ENCODE measurements at places on chromosomes 1 and 21.

GRCh38 chr1:15100121-15100879, 53.2 kb upstream of the TMEM51 start:
- DNase-seq, result peak; percentile 15

- DNase-seq, result no peak
Observed at GRCh38 chr1:161707503-161707902, 474 bp downstream of the FCRLA start.

DNA sequence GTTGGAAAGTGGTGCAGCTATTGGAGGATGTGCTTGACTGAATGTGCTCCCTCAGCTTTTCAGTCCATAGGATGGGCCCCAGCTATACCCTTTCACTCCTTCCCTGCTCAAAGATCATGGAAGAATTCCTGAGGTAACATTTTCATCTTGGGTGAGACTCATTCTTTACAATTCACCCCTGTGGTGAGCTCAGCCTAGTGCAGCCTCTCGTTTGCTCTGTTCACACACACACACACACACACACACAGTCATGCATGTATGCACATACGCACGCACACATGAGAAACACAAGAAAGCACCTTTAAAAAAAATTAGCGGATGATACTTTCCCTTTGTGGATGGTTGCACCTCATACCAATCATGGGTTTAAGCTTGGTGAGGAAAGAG, 25.8 kb downstream of the CCN1 start:
- no peak for DNase-seq

DNA sequence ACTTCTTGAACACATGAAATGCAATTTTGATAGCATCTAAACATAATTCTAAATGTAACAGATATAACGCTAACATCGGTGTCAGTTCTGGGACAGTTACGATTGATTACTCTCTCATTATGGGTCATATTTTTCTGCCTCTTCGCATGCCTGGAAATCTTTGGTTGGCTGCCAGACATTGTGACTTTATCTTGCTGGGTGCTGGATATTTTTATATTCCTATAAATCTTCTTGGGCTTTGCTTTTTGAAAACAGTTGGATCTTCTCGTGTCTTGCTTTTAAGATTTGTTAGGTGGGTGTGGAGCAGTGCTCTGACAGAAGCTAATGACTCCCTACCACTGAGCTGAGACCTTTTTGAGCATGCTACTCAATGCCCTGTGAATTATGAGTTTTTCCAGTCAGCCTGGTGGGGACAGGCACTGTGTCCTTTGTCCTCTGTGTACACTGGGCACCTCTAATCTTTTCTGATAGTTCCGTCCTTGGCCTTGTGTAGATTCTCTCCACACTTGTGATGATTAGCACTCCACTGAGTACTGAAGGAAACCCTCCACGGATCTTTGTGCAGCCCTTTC, 28.0 kb upstream of the EDARADD start:
- no peak for DNase-seq

GRCh38 chr1:65174585-65174984, 26.6 kb downstream of the AK4 start:
- DNase-seq, result no peak

DNA sequence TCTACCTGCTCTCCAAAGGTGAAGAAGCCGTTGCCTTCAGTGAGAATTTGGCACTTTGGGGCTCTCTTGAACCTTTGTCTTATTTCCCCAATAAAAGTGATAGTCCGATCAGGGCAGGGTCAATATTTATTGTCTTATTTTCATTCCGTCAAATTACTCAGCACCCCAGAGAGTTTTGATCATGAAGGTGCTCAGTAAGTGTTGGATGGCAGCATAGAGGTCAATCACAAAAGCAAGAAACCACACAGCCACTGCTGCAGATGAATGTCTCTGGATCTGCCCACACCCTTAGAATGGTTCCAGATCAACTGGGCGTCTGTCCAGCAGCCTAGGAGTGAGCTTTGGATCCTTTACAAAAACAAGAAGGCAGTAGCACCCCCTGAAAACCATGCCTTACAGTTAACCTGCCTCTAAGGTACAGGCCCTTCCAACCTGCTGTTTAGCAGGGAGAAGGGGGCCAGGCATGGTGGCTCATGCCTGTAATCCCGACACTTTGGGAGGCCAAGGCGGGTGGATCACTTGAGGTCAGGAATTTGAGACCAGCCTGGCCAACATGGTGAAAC, 97.3 kb downstream of the PSMG1 start:
- DNase-seq, result no peak

DNA sequence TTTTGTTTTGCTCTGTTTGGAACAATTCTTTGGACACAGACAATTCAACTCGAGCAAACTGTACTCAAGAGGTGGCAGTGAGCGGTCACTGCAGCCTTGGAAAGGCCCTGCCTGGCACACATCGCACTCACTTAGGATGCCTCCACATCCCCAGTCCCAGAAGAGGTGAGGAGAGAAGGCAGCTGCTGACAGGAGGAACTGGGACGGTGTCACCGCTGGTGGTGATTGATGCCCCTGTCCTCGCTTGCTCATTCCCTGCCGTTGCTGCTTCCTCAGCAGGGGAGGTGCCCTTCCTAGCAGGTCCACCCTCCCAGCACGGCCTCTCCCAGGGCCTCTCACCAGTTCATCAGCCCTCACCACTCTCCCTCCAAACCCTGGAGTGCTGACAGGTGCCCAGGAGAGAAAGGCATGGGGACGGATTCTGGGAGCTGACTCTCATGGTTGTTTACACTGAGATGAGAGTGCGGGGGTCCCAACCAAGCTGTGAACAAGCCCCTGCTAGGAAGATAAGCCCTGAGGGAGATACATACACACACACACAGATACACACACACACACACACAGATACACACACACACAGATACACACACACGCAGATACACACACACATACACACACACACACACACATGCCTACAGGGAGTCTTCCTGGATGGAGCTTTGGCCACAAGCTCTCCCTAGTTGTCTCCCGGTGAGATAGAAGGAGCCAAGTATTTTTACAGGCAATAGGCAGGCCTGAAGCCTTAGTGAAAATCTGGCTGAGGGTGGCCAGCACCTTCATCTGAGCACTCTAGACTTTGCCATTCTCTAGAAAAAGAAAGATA, 101.1 kb downstream of the CDC7 start:
- DNase-seq, result no peak

GRCh38 chr1:21550097-21550496, 40.9 kb downstream of the ALPL start:
- no peak for DNase-seq

DNA sequence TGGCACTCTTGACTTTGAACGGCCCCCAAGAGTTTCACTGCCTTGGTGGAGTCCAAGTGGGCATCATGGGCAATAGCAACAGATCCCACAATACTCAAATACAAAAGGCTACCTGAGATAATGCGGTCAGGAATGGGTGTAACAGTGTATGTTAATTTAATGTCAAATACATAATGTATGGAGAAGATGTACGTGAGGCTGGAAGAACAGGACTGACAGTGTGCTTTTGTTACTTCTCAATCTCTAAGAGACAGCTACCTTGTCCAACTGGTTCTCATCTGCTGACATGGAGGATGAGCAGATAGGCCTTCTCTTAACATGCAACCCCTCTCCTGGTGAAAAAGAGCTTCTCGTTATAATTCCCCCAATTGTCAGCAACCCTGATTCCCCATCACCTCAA, 167.2 kb downstream of the APP start:
- DNase-seq, result no peak

DNA sequence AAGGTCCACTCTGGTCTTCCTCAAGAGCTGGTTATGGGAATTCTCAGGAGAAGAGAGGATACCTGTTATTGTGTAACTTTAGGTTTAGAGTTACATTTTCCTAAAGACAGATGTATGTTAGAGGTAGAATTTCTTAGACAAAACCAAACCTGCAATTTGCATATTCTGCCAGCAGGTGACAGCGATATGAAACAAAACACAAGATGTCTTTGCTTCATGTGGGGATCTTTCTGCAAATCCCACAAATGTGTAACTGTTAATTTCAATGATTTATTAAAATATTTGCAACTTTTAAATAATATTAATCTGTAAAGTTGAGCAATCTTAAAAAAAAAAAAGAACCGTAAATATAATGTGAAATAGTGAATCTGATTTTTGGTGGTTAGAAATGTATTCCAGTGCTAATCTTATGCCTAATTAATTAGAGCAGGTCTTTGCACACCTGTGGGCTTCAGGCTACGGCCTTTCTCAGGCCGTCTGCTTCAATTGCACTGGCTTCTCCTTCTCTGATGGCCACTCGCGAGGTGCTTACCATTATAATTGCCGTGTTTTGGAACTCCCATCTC, 33.4 kb downstream of the FAM78B start:
- no peak for DNase-seq

GRCh38 chr1:117575586-117576225, 30.1 kb upstream of the TENT5C start:
- DNase-seq, result no peak

- no peak for DNase-seq
Observed at GRCh38 chr1:42756956-42757891, 9.6 kb downstream of the P3H1 start.

DNA sequence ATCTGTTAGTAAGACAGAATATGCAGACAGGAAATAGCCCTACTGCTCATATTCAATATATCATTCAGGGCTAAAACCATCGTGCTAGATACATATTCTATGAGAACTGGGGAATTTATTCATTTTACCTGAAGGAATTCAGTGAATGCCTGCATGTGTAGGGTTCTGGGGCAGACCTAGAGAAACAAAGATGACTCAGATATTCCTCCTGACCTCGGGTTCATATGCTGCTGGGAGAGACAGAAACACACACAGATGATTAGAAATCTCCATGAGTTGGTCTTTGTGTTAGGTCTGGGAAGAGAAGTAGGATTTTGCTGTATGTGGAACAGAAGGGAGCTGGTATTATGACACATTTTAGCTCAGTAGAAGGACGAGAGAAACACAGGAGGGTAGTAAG, 176.5 kb upstream of the ST6GALNAC5 start:
- no peak for DNase-seq

GRCh38 chr1:163537809-163538208, 216.1 kb downstream of the NUF2 start:
- no peak for DNase-seq

- DNase-seq, result no peak
Observed at GRCh38 chr1:207459008-207459407, 4.9 kb downstream of the CR2 start.
